T-cell (primary cell): ENCODE measurements at places on chromosomes 1 and 21.

DNA sequence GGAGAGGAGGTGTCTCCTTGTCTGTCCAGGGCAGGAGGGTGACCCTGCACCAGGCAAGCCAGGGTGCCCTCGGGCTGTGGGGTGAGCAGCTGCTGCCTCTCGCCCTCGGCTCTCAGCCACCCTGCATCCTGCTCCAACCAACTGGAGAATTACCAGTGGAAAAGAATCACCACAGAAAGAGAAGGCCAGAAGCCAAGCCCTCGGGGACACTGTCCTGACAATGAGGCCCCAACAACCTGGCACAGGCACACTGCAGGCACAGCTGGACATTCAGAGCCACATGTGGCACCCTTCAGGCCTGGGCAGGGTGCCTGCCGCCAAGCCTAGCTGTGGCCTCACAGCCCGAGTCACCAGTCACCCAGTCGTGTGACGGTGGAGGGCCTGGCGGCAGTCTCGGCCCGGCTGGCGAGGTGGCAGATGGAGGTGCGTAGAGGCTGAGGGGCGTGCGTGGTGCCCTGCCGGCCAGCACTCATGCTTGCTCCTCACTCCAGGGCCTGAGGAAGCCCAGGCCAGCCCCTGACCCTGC lies 12.0 kb downstream of the MEGF6 start:
- no peak for DNase-seq

DNA sequence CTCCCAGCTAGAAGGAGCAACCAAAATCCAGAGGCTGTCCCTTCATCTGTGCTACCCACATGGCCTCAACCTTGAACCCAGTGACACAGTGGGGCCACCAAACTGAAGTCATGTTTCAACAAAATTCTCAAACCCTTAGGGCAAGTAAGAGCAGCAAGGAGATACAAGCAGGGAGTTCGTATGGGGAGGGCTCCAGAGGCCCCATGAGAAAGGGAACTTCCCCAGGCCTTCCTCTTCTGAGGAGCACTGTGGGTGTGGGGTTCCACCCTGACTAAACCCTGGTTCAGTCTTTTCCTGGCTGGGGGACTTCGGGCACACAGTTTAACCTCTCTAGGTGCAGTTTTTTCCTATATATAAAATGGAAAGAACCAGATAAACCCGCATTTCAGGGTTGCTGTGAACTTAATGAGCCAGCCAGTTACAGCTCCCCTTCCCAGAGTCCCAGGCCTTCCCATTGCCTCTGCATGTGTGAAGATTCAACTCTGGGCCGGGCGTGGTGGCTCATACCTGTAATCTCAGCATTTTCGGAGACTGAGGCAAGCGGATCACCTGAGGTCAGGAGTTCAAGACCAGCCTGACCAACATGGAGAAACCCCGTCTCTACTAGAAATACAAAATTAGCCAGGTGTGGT lies 8.0 kb upstream of the THEMIS2 start:
- DNase-seq: no peak

GRCh38 chr21:34606621-34607020 lies 8.3 kb downstream of the RCAN1 start:
- no peak for DNase-seq

DNA sequence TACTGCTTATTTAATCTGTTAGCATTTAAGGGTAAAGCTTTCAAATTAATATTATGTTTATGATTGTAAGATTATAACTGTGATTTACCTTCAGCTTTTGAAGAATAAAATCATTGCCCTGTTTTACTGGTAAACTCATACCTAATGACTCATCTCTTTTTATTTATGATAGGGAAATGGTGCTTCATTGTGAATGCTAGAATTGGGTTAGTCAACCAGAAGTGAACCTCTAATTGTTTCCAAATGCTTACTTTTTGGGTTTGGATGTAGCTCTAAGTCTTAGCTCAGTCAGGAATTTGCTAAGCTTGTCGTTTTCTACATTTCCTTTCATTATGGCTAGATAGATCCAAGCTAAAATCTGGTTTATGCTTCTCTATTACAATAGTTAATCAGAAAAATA lies 59.4 kb downstream of the SLC30A7 start:
- DNase-seq: no peak

DNA sequence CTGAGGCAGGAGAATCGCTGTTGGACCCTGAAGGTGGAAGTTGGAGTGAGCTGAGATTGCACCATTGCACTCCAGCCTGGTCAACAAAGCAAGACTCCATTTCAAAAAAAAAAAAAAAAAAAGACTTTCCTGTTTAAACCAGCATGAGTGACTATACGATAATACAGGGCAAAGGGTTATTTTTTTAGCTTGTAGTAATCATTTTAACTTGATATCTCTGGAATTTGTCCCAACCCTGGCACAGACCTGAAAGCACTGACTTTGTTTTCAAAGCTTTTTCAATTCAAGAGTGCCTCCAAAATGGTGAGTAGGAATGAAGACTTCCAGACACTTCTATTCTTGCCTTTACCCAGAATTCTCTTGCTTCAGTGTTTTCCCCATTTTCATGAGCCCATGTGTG lies 4.4 kb upstream of the TMCO2 start:
- no peak for DNase-seq

DNA sequence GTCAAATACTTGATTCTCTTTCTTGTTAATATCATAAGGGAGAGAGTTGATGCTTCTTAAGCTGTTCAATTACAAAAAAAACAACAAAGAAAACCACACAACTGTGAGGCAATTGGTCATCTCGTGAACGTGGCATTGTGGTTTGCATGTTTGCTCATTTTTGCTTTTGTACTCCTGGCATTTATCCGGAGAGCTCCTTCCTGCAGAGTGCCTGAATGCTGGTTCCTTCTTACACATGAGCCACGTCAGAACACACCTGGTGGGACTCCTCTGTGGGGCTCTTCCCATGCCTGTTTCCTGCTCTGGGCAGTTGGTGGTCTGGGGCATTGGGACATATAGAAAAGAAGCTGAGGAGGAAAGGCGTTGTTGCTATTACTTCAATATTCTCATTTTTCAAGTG lies 25.7 kb downstream of the KCNK1 start:
- DNase-seq: no peak

DNA sequence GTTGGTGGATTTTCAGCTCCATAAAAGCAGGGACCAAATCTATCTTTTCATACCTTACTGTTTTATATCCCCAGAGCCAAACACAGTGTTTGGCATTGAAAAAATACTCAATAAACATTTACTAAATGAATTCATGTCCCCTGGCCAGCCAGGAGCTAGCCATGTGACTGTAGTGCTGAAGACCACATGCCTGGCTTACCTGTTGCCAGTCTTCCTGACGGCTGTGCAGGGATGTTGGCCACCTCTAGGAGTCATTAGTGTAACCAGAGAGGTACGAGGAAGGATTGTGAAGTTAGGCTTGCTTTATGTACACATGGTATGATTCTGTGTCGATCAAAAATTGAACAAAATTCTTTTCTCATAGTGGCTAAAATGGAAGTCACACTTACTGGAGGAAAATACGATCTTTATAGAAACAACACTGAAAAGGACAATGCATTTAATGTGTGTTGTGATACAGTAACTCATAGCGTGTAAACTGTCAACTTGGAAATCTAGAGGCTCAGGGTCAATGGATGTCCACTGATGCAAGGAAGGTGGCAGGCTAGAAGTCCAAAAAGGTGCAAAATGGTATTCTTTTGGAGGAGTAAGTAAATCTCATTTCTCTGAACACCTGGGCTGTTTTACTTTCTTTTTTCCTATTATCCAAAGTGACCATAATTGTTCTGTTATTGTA lies 60.9 kb downstream of the FGGY start:
- no peak for DNase-seq

DNA sequence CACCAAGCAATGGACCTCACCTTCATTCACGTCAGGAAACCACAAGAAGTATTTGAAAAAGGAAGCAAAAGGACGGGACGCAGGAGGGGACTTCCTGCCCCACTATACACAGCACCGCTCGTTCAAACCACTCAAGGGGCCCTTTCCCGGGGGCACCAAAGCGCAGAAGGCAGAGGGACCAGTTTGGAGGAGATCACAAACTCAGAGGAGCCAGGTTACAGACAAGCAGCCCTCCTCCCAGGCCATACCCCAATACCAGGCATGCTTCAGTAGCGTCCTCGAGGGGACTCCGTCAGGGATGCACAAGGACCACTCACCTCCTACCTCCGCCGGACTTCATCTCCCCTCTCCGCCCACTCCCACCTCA lies 685 bp downstream of the CRTC2 start:
- peak; percentile 31 for DNase-seq

DNA sequence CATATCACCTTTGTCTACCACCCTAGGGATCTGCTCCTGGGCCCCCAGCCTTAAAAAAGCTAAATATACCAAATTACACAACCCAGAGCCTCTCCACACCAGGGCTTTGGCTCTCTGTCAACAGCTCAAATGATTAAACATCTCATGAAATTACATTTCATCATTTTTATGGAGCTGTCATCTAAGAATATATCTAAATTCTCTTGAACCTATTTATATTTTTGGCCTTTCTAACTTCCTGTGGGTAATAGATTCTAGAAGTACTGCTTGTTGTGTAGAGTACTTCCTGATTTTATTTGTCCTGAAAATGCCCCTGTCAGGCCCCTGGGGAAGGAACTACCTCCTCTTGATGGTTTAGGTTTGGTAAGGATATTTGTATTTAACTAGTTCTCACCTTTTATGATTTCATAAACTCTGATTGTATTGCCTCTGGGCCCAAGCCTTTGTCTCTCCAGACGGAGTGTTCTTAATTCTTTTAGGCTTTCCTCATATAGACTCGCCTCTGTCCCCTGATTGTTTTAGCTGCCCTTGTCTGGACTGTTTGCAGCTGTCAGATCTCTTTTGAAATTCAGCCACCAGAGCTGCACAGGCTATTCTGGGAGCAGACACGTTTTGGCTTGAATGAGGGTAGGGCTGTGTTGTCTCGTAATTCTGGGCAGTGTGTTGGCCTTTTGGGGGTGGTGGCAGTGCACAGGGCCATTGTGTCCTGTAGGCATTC lies 16.6 kb downstream of the MYOG start:
- DNase-seq: no peak

DNA sequence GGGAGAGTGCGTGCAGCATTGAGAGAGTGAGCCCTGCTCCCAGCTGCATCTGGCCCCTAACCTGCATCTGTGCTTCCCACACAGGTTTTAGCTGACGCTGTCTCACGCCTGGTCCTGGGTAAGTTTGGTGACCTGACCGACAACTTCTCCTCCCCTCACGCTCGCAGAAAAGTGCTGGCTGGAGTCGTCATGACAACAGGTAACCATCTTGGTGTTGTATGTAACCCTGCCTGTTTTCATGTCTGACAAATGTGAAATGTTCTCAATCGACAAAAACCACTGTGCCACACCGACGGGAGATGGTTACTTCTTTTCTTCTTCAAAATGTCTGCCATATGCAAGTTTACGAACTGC lies 105.8 kb downstream of the ADARB1 start:
- no peak for DNase-seq

DNA sequence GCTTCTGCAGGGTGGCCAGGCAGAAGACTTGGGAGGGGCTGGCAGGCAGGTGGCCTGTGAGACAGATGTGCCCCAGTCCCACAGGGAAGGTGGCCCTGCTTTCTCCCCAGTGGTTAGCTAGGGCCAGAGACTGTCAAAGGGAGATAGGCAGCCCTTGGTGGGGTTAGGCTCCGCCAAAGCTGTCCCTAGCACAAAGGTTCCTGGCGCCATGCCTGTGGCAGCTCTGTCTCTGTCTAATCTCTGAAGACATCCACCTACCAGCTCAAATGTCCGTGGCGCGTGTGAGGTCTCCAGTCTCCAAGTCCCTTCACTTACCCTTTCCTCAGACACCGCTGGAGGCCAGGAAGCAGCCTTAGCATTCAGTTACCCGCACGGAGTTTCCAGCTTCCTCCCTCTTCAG lies 17.7 kb downstream of the TCP10L start:
- no peak for DNase-seq

DNA sequence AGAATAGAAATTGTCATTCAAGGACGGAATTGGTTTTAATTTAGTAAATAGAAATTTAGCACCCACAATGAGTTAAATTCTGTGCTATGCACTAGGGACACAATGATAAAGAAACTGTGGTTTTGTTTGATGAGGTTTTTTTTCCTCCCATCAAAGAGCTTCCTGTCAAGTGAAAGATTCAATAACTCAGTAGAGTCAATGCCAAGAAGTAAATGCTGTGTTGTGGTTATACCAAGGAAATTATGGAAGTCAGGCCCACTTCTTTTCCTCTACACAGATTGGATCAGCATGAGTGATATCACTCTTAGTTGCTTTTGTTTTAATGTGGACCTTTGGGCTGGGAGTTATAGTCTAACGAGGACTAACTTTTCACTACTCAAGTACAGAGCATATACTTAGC lies 1269.6 kb upstream of the ADGRL2 start:
- no peak for DNase-seq

- no peak for DNase-seq
These were observed 388.5 kb downstream of the PLPP3 start for GRCh38 chr1:56190806-56191365.

DNA sequence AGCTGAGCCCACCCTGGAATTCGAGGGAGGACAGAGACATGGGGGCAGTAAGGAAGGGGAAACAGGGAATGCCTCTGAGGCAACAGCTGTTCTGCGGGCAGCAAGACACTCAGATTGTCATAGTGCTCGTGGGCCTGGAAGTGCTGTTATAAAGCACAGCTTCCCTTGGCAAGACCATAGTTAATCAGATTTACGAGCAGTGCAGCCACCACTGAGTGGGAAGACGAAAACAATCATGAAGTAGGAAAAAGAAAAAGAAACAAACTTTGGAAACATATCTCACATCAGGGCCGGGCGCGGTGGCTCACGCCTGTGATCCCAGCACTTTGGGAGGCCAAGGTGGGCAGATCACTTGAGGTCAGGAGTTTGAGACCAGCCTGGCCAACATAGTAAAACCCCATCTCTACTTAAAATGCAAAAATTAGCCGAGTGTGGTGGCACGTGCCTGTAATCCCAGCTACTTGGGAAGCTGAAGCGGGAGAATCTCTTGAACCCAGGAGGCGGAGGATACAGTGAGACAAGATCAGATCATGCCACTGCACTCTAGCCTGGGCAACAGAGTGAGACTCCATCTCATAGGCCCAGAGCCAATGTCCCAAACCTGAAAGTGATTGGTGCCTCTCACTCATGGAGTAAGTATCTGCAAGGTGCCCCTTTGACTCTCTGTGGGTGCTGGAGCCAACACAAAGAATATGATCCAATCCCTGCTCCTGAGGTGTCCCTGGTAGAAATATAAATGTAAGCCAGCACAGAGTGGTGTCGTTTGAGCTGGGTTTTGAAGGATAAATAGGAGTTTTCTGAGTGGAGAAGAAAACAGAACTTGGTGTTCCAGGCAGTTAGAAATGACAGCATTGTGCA lies 55.6 kb upstream of the GPR153 start:
- DNase-seq: no peak

GRCh38 chr1:7463526-7463925 lies 307.6 kb upstream of the VAMP3 start:
- DNase-seq: no peak

DNA sequence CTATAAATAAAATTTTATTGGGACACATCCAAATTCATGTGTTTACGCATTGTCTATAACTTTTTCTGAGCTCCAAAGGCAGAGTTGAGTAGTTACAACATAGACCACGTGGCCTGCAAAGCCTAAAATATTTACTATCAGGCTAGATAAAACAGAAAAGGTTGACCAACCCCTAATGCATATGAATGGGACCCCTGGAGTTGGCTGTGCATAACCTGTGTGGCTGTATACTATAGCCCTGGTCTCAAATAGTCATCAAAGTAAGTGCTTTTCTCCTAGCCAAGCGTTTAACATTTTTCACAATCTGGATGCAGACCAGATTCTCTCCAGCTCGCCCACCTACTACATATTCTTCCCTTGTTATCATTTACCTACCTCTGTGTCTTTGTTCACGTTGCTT lies 60.4 kb downstream of the CYYR1 start:
- no peak for DNase-seq
